Fibroblast of skin of right biceps (primary cell): ENCODE measurements at places on chromosomes 5 and 9.
A peak's percentile ranks its signal among the peaks of the same experiment; 100 is the strongest.

DNA sequence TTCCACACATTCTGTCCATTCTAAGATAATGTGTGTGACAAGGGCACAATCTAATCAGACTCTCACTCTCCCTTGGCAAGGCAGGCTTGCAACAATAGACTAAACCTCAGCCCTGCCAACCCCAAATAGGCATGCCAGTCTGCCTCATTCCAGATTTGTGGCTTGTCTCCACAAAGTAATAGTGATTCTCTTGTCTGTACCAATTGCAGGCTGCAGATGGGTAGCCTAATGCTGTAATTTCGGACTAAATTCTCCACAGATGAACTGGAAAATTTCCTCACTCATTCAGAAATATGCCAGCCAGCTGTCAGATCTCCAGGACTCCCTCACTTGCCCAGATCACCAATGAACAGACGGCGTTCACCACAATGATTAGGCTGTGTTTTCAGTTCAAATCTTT, 413.6 kb downstream of the ELAVL2 start:
- DNase-seq: no peak

DNA sequence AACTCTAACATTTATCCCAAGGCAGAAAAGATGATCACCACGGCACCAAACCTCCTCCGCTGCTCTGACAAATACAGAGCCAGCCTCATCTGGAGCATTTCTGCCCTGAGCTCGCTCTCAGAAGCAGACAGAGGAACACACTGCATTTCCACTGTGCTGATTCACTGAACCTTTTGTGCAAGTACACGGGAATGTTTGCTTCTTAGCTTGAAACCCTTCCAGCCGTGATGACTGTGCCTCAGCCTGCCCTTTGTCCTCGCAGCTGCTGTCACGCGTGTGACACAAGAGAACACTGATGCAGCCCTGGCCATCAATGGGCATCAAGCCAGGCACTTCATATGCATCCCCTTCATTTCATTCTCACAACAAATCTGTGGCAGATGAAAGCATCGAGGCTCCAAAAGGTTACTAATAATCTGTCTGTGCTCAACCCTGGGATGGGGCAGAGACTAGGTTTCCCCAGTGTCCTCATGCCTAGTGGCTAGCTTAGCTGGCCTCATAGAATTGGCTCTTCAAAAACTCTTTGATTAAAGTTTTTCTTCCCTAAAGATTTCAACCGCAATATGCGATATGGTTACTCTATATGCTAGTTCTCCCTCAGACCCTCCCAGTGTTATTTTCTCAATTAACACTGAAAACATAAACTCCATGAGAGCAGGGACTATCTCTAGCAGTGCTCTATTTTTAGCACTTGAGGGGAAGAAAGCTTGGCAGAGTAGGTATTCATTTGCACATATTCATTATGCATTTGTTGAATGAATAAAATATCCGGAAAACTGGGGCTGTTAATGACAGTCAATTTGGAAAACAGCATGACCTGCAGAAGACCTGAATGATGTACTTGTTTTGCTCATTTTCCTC, 7.3 kb downstream of the CDC14B start:
- peak; percentile 86 for DNase-seq

DNA sequence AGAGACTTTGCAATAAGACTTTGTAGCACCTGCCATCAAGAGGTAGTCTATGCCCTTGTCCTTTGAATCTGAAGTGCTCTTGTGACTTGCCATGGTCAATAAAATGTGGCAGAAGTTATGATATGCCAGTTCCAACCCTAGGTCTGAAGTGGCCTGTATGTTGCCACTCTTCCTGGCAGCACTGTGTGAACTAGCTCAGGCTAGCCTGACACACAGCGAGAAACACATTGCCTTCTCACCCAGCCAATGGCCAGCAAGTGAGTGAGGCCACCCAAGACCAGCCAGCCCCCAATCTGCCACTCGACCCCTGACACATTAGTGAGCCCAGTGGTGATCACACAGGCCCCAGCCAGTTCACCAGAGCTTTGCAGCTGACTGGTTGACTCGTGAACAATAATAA, 52.7 kb upstream of the OSMR start:
- no peak for DNase-seq

GRCh38 chr9:70262366-70262765, 3.6 kb downstream of the SMC5 start:
- no peak for DNase-seq

DNA sequence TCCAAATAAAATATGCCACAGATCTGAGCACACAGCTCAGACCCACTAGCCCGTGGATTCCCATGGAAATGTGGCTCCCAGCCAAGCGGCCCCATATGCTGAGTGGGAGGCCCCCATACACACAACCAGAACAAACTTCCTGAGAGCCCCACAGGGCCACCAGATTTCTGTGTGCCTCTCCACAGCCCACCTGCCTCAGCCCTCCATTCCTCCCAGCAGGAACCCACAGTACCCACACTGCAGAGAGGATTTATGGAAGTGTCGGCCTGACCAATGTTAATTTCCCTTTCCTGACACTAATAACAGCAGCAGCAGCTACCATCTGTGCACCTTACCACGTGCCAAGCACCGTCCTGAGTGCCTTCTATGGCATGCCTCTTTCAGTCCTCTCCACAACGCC, 99.3 kb upstream of the SPOCK1 start:
- DNase-seq: no peak

DNA sequence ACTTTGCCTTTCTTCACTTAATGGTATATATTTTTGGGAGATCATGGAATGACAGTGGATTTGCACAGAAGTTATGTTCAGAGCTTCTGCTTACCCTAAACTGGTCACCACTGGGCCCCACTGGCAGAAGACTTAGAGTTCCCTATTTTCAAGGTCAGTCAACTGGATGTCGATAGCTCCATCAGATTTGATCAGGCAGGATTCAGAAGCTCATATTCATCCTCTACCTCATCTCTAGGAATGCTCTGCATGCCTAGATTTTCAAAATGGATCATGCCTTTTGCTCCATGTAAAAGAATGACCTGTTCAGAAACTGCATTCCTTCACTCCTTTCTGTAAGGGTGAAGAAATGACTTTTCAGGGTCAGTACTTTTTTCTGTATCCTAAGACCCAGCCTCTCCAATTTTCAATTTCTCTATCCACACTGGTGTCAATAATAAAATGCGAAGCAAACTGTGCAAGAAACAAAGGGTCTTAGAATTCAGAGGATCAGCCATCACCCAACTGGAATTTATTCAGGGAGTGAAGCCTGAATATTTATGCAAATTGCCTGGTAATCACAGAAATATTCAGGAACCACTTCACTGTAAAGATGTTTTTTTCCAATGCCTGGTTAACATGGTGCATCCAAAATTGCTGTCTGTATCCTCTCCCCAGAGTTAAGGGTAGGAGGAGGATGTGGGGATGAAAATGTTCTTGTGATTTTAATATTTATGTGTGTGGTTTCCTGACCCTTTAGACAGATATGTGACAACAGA, 125.4 kb downstream of the DOCK2 start:
- peak; percentile 84 for DNase-seq

- no peak for DNase-seq
Observed at GRCh38 chr9:107486674-107487520, 2.7 kb downstream of the KLF4 start.

DNA sequence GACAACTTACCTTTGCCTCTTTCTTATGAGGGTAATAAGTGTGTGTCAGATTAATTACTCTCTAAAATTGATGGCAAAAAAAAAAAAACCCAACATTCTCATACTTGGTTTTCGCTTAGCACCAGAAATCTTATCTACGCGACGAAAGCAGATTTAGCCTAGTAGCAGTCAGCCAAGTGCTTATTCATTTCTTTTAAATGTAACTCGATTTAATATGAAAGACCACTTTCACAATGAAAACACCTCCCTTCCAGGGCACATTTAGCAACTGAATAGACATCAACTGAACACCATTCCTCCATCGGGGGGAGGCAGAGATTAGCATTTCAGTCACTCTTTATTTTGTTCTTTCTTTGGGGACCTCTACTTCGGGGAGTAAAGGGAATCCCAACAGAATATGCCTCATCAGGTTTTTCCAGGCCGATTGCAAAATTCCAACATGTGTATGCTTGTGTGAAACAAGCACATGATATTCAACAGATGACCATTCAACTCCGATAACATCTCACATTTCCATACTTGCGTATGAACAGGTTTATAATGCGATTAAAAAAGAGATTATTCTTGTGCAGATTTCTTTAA, 124.1 kb upstream of the RETREG1 start:
- DNase-seq: no peak

DNA sequence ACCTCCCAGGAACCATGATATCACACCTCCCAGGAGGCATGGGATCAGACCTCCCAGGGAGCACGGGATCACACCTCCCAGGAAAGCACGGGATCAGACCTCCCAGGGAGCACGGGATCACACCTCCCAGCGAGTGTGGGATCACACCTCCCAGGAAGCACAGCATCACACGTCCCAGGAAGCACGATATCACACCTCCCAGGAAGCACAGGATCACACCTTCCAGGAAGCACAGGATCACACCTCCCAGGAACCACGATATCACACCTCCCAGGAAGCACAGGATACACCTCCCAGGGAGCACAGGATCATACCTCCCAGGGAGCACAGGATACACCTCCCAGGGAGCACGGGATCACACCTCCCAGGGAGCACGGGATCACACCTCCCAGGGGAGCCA, 30.0 kb upstream of the FCN2 start:
- DNase-seq: no peak

- peak; percentile 59 for DNase-seq
Observed at GRCh38 chr5:139178935-139179334, 19.2 kb downstream of the SIL1 start.

DNA sequence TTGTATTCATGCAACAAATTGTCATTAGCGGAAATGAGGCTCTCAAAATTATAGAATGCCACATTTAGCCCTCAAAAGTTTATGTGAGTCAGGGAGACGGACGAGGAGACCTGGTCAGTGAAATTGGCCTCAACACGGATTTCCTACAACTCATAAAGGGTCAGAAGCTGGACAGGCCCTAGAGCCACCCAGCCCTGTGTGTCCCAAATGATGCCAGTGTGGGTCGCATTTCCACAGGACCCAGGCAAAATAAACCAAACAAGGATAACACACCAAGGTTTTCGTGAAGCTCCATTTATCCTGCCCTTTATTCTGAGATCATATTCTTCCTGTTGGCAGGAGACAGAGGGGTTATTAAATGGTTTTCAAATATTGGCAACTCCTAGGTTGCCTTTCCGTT, 72.0 kb upstream of the COL5A1 start:
- DNase-seq: no peak

DNA sequence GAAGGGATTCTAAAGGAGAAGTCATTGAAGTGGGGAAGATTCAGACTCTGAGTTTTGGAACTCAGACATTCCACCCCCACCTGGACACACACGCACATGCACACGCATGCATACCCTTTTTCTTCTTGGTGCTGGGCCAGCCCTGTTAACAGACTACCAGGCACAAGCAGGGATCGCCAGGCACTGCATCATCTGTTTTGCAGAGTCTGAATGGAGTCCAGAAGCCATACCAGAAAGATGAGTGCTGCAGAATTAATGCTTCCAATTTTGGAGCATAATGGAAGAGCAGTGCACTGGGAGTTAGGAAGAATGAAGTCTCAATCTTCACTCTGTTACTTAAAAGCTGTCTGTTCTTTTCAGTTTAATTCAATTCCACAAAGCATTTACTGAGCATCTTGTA, 95.5 kb downstream of the PDE8B start:
- DNase-seq: peak; percentile 82

- peak; percentile 72 for DNase-seq
Observed at GRCh38 chr5:136769900-136770684, 404.7 kb upstream of the TRPC7 start.

DNA sequence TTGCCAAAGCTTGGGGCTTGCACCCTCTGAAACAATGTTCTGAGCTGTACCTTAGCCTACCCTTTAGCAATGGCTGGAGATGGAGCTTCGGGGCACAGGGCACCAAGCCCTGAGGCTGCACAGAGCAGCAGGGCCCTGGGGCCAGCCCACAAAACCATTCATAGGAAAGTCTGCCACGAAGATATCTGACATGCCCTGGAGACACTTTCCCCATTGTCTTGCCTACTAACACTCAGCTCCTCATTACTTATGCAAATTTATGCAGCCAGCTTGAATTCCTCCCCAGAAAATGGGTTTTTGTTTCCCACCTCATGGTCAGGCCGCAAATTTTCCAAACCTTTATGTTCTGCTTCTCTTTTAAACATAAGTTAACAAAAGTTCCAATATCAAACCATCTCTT, 105.7 kb downstream of the DTWD2 start:
- DNase-seq: no peak

GRCh38 chr5:179534431-179534830, 15.9 kb upstream of the RUFY1 start:
- DNase-seq: no peak

- DNase-seq: no peak
Observed at GRCh38 chr5:36281626-36282025, 20.1 kb downstream of the RANBP3L start.

- DNase-seq: peak; percentile 58
Observed at GRCh38 chr9:8733131-8733954, 933.8 kb upstream of the DMAC1 start.

DNA sequence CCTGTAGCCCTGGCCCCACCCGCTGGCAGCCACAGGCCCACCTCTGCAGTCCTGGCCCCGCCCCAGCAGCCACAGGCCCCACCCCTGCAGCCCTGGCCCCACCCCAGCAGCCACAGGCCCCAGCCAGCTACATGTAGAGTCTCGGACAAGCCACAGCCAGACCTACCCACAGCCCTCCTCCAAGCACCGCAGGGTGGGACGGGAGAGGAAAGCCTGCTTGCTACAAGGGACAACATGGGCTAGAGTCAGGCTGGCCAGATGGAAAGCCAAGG, 49.5 kb upstream of the SARDH start:
- DNase-seq: peak; percentile 10

DNA sequence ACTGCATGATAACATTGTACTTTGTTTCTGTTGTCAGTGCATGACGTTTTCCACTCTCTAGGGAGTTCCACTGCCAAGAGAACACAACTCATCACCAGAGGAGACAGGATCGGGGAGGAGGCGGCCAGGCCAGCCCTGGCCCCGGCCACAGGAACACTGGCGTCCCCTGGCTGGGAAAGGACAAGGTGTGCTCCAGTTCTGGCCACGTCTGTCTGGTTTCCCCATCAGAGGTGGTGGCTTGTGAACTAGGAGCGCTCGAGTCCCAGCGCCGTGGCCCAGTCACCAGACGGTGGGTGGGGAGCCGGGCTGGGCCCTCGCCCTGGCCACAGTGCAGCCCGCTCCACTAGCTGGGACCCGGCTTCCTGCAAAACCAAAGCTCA, 211.9 kb upstream of the IRX4 start:
- no peak for DNase-seq

DNA sequence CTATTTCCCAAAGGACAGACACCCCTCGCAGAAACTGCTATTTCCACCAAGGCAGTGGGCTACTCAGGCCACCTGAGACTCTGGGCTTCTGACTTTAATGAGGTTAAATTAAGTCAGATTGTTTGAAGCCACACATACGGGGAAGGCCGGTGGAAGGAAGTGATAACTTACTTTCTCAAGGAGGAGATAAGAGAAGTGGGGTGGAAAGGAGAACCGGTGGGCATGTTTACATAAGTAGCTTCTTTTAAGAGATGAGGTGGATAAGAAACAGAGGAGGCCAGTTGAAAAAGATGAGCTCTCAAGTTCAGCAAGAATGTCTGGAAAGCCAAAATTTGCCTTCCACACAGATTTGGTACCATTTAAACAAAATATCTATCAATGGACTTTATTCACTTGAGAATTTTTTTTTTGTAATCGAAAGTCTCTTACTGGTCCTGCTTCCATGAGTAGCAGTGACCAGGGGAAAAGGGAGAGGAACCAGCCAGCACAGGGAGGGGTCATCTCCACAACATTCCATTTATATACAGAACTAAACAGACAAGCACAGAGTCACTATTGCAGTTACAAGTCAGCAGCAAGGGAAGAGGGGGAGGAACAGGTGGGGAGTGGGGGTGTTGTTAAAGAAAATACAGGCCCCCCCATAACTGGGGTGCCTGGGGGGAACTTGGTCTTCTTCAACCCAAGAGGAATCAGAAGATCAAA, 20.0 kb downstream of the CCDC125 start:
- DNase-seq: no peak
